ENCODE measurements at places on chromosomes 6 and 20.

DNA sequence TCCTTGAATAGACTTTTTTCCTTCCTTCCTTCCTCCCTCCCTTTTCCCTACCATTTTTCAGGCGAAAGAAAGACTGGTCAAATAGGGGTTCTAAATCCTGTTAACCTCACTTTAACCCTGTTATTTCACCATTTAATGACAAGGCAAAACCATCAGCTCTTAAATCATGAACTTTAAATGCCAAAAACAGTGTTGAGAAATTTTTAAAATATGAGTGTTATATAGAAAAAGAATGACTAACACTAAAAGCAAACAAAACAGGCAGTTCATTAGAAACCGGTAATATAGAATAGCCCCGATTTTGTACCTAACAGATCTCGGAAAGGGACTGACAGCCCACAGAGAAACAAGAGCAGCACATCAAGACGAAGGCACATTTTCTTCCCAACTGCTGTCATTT, 57.4 kb upstream of the CEP85L start:
- peak; percentile 66 for DNase-seq

- DNase-seq = no peak
Measured at GRCh38 chr20:37562695-37563480, 35.2 kb upstream of the BLCAP start.

DNA sequence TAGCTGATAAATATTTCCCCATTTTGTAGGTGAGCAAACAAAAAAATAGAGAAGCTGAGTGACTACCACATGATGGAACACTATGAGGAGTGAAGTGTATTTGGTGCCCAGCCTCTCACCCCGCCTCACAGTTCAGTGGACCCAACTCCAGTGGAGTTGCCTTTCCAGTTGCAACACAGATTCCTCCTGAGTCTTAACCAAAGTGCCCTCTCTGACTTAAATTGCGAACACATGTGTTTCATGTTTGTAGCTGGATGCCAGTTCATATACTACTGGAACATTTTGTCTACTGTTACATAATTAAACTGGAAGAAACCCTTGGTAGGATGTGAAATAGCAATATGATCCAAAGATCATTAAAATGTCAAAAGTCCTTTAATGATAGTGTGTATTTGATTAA, 448.9 kb downstream of the COL12A1 start:
- no peak for DNase-seq

GRCh38 chr20:3311623-3312022, 72.6 kb upstream of the SLC4A11 start:
- DNase-seq = no peak

DNA sequence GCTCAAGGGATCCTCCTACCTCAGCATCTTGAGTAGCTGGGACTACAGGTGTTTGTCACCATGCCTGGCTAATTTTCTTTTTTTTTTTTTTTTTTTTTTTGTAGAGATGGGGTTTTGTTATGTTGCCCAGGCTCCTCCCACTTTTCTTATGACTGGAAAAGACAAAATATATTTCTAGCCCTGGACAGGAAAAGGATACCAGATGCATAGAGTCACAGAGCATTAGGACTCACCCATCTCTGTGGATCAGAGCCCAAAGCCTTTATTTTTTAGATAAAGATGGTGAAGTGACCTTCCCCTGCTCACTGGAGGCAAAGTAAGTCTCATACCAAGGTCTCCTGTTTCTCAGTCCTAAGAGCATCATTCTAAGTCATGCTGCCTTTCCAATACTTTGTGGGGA, 3.4 kb downstream of the TRIM10 start:
- DNase-seq = no peak

DNA sequence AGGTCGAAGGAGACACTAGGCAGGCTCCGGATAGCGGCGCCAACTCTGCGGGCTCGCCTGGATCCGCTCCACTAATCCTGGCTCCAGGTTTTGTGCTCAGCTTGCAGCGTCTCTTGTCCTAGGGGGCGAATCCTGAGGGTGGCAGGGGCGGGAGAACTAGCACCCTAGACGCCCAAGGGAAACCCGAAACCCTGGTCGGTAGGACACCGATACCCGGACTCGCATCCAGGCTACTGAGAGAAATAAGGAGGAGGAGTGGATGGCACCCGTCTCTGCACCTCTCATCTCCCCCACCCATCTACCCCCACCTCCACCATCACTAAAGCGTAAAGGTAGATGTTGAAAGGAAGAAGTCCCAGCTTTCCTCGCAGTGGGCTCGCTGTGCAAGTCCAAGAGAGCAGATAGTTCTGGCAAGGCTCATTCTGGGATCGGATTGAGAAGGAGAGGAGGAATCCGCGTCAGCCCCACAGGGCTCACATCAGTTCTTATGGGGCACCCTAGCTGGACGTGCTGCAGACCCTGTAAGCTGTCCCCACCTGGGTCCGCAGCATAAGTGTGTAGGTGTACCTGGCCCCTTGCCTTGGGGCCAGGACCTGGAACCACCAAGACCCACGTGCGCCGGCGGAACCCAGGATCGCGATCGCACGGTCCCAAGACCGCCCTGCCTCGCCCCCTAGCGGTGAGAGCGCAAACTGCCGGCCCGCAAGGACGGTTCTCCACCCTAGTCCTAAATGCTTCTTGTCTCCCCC, 6.9 kb downstream of the SLC32A1 start:
- peak; percentile 69 for DNase-seq

DNA sequence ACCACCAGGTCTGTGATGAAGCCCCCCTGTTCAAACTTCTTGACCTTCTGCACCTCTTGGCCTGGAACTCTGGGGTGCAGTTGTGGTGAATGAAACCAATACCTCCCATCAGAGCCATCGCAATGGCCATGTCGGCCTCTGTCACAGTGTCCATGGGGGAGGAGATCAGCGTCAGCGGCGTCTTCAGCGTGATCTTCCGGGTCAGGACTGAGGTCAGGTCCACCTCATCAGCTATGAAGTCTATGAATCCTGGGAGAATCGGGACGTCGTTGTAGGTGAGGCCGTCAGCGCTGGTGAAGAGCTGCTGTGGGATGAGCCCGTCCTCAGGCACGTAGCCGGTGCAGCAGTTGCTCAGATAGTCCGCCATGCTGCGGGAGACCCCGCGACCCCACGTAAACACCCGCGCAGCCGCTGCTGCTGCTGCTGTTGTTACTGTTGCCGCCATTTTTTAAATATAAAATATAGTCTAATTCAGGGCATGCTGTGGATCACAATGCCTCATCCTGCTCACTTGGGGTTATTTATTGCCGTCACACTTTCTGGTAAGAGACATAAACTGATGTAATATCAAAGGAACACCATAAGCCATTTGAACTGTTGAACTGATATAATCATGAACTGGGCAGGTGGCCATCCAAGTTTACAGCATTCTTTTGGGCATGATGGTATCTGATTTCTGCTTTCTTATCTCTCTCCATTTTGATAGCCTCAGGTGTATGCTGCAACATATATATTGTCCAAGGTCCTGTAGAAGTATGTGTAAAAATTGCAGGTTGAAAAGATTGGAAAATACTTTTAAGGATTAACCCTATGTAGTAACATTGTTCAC, 18.7 kb upstream of the RNF144B start:
- no peak for DNase-seq

GRCh38 chr6:27545271-27546046, 72.6 kb upstream of the ZNF184 start:
- DNase-seq = peak; percentile 59

- no peak for DNase-seq
Measured at GRCh38 chr20:37687478-37687805, 6.4 kb upstream of the CTNNBL1 start.

DNA sequence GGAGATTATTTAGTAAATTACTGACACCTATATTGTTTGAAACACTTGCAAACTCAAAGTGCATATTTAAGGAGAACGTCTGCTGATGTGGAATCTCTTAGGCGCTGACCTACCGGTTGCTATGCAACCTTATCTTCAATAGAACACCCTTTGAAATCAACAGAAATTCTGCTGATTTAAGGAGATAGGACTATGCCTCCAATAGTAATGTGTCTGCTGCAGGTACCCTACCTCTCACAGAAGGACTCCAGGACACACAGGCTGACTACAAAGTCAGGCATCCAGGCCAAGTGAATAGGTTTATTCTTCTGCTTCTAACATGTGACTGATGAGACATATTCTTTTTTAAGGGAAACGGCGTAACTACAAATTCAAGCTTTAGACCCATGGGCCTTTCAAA, 311.7 kb downstream of the CBLN4 start:
- DNase-seq = no peak

GRCh38 chr6:161418463-161418945, 144.6 kb upstream of the AGPAT4 start:
- DNase-seq = peak; percentile 93

DNA sequence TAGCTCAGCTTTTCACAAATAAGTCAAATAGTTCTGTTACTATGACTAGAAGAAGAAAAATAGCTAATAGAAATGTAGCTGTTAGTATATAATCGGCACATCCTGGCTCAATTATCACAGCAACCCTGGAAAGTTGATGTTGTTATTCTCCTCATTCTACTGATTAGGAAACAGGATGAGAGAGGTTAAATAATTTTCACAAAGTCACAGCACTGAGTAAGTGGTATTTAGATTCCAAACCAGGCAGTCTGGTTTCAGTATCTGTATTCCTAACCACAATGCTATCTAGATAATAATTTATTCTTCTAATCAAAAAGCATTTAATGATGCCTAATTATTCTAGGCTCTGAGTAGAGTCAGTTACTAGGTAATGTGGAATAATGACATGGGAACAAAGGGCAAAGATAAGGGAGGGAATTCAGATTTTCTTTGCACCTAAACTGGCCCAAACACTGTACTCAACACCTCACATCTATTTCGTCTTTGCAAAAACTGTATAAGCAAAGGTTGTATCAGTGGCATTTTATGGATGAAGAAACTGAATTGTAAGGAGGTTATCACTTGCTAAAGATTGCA, 51.3 kb downstream of the PDE7B start:
- peak; percentile 36 for DNase-seq

DNA sequence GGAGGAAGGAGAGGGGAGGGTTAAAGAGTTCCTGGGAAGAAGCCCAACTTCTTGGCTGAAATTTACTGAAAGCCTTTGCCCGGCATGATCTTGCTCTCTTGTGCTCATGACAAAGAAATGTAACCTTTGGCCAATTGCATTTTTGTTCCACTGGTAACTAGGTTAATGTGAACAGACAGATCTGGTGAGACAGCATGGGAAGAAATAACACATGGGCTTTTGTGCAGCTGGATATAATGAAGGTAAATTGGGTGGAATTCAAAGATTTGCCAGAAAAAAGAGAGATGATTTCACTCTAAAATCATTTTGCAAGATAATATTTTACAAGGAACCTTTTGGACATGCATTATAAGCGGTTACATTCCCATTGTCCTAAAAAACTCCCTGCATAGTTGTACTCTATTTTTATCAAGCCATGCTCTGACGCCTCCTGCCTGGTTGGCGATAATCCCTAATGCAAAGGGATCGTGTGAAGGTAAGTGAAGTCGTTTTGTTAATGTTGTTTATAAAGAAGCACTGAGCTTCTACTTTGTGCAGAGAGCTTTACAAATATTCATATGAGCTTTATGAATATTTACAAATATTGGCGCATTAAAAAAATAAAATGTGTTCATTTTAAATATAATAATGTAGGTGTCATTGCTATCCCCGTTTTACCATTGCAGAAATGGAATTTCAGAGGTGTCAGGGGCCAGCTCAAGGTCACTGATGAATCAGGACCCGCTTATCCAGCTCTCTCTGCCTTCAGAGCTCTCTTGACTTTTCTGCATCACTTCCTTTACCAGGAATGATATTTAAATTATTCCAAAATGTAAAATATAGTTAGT, 161.3 kb upstream of the AGPAT4 start:
- peak; percentile 97 for DNase-seq

DNA sequence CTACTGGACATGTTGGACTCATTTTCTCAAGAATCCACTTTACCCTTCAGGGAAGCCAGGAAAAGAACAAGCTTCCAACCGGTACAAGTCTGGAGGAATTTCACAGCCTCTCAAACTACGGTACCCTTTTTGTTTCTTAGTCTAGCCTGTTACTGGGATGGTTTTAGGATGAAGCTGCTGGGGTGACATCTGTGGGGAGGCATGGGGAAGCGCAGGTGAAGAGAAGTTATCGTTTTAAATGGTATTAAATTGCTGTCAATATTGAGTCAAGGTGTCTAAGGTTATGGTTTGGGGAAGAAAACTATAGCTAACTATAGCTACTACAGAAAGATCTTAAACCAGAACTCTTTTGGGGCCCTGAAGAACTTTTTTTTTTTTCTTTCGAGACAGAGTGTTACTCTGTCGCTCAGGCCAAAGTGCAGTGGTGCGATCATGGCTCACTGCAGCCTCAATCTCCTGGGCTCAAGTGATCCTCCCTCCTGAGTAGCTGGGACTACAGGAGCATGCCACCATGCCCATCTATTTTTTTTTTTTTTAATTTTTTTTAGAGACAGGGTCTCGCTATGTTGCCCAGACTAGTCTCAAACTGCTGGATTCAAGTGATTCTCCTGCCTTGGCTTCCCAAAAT, 128.7 kb downstream of the RIN2 start:
- peak; percentile 27 for DNase-seq

DNA sequence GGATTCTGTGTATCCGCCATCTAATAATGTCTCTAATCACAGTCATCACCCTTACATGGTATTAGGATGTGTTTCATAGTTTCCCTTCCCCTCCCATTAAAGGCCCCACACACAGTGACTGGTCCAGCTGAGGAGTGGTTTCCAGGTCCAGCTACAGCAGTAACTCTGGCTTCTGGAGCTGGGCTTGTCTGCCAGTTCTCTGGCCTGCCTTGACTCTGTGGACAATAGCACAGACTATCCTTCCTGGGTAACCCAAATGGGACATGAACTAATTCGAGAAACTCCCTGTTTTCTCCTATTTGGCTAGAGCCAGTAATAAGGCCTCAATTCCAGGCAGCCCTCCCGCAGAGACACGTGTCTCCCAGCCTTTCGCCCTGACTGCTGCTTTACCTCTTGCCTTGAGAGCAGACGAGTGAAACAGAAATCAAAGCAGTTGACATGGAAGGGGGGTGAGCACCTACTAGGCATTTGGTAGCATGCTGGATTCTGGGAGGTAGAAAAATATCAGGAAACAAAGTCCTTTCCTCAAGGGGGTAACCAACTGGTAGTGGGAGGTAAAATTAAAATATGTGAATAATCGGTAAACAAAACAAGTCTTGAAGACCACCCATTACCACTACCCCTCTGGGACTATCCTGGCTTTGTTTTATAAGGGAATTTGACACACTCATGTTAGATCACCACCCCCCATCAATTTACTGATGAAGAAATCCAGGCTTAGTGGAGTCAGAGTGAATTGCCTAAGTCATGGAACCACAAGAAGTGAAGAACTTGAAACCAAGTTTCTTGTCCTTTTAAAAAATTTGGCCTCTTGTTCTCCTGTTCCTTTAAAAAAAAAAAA, 1.2 kb downstream of the TRAF3IP2 start:
- peak; percentile 91 for DNase-seq

Measured in cardiac fibroblast (primary cell).